ENCODE measurements at places on chromosomes 6 and 20.

- DNase-seq = no peak
Observed at GRCh38 chr6:12051861-12052368, 39.8 kb downstream of the HIVEP1 start.

DNA sequence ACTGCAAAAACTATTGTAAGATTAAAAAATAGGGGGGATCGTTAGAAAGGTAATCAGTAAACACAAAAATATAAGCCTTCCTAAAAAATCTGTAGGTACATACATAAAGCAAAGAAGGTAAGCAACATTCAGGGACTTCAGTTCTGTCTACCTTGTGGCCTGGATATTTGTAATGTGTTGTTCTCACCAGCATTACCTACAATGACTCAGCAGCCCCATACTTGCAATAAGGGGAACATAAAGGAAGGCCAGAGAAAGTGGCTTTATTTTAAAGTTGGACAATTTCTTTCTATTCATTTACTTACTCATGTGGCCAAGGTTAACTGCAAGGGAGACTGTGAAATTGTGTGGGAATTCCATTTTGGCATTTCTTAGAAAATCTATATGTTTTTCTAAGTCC lies 277.2 kb upstream of the PREP start:
- no peak for DNase-seq

DNA sequence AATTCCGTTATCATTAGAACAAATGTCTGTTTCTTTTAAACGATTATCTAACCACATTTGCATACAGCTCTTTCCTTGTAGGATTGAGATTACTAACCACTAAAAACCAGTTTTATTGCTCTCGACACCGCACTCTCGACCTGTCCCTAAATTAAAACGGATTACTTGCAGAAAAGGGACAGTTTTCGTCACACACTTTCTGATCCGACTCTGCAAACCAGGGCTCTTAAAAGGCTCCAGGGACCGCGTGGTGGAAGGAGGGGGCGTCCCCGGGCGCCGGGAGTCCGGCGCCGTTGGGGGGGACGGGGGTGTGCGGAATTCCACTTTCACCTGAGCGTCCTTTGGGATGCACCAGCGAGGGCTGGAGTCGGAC lies 731 bp downstream of the MAK start:
- DNase-seq = no peak

DNA sequence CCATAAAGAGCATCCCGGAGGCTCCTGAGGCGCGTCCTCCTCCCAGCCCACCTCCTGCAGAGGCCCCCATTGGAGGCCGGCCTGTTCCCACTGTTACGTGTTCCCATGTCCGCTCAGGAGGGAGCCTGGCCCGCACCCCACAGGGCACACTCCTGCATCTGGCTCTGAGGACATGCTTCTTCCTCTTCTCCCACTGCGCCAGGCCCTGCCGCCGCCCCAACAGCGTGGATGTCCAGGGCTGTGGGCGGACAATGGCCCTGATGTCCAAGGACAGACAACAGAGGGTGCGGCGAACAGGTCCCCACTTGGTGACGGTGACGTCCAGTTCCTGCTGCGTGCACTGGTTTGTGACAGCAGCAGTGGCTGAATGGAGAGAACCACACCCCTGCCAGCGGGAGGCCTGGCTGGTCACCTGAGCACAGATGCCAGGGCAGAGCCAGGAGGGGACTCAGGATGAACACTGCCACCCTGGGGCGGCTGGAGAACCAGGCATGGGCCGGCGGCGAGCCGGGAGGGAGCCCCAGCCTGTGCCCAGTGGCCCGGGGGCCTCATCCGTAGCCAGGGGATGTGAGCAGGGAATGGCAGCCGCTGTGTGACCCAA lies 26.6 kb downstream of the FRMD1 start:
- no peak for DNase-seq

DNA sequence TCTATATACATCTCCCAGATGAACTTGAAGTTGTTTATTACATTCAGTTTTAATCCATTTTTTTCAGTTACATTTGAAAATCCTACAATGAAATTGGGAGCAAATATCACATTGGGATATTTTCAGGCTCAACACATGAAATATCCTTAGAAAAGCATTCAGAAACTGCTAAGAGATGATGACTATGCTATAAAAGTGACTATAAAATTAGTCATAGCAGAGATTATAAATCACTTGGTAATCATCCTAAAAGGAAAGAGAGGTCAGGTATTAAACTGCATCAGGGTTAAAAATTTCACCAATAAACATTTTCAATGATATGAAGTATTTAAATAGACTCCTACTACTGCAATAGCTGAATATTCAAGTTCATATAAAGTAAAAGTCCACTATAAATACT lies 987.7 kb downstream of the GRIK2 start:
- DNase-seq = no peak

DNA sequence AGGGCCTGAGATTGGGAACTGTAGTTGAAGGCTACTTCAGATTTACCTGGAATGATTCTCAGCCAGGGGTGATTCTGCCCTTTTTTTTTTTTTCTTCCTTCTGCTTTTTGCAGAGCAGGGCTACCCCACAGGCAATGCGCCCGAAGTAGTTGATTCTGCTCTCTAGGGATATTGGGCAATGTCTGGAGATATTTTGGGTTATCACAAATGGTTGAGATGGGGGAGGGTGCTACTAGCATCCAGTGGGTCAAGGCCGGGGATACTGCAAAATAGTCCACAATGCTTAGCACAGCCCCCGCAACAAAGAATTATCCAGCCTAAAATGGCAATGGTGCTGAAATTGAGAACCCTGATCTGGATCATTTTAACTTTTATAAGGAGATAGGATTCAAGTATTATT lies 71.2 kb upstream of the ZMYND8 start:
- no peak for DNase-seq

DNA sequence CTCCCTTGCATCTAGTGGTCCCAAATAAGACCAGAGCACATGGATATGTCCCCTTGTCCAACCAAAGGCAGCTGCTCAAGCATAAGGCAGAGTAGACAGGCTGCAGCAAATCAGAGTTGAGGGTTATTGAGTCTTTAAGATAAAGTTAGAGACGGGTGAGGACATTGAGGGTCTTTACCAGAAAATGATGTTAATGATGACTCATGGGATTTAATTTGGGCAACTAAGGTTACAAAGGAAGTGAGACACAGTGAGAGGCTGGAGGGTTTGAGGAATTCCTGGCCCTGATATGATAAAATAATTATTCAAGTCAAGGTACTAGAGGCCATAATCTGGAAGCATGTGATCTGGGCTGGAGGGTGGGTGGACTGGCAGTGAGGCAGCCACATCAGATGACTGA lies 133.6 kb downstream of the ALDH8A1 start:
- no peak for DNase-seq

DNA sequence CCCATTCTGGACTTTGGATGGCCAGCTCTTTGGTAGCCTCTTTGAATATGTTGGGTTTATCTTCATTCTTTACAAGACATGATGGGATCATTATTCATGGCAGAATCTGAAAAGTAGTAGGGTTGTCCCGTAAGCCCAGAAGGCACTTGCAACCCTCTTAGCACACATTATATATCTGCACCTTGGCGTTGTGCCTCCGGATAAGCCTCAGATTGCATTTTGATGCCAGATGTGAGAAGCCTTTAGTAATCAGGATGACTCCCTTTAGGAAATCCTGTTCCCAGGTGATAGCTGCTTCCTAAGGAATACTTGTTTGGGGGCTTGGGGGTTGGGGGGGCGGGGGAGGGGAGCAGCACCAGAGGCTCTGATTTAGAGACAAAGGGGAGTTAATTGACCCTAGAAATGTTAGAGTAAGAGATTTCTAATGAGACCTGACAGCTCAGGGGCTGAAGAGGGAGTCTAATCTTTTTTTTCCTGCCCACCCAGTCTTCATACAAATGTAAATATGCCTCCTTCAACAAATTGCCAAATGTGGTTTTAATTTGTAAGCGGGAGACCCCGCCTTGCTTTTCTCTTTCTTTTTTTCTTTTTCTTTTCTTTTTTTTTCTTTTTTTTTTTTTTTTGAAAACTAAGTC lies 55.1 kb downstream of the JAG1 start:
- no peak for DNase-seq

- DNase-seq = no peak
Observed at GRCh38 chr6:100432136-100432535, 32.6 kb downstream of the SIM1 start.

DNA sequence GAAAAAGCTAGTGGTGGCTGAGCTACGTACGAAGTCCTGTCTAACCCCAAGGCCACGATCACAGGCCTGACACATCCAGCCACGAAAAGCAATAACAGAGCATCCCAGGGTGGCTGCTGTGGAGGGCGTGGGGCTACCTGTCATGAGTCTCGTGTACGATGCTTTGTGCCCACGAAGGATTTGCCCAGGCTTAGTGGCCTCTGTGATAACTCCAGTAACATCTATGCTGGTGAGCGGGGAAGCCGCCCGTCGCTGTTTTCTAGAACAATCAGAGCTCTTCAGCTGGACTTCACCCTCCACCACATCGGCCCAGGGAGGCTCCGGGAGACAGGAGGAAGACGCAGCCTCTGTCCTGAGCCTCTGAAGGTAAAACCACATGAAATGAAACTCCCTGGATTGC lies 250.5 kb downstream of the TAF4 start:
- no peak for DNase-seq

DNA sequence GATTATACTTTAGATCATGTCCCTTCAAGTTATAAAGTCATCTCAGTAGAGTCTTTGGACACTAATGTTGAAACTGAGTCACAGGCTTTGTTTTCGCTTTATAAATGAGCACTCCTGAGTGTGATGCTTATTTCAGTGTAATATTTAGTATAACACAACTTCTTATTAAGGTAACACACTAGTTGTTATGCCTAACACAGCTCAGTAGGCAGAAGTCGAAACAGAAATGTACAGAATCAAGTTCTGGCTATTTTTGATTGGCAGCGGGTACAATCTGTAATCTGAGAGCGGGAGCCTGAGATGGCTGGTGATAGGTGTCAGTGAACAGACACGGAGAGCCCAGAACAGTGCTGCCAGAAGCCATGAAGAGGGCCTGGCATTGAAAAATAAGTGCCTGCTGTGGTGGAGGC lies 11.4 kb downstream of the HECA start:
- no peak for DNase-seq

GRCh38 chr6:1136415-1136774 lies 175.5 kb upstream of the FOXQ1 start:
- no peak for DNase-seq

- peak; percentile 65 for DNase-seq
Observed at GRCh38 chr6:127266178-127266891, at the start of gene RNF146. TSS of gene RNF146 (plus strand) at chr6:127266864. CDS start at chr6:127280339, 13,475 bp downstream.

DNA sequence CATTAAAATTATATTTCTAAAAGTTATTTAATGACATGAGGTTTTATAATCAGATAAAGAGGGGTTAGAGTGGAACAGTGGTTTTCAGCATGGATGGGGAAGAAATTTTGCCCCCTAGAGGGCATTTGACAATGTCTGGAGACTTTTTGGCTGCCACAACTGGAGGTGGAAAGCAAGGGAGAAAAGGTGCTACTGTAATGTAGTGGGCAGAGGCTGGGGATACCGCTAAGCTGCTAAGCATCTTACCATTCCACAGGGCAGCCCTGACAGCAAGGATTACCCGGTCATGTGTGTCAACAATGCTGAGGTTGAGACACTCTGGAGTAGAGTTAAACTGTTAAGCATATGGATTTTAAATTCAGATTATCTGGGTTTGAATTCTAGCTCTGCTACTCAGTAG lies 52.9 kb upstream of the FABP7 start:
- no peak for DNase-seq

- DNase-seq = no peak
Observed at GRCh38 chr6:112626468-112627082, 279.4 kb downstream of the RFPL4B start.

DNA sequence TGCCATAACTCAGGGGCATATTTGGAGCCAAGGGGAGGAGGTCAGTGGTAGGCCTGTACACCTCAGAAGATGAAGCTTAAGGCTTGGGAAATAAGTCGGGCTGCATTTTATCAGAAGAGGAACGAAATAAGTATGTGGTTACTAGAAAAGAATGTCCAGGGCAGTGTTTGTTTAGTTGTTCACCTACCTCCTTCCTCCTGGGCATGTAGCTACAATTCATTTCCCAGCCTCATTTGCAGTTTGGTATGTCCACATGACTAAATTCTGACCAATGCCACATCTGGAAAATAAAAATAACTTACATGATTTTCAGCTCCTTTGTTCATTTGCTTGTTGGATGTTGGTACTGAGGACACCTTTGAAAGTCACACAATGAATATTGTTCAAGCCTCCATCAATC lies 294.5 kb upstream of the RGS17 start:
- DNase-seq = no peak

DNA sequence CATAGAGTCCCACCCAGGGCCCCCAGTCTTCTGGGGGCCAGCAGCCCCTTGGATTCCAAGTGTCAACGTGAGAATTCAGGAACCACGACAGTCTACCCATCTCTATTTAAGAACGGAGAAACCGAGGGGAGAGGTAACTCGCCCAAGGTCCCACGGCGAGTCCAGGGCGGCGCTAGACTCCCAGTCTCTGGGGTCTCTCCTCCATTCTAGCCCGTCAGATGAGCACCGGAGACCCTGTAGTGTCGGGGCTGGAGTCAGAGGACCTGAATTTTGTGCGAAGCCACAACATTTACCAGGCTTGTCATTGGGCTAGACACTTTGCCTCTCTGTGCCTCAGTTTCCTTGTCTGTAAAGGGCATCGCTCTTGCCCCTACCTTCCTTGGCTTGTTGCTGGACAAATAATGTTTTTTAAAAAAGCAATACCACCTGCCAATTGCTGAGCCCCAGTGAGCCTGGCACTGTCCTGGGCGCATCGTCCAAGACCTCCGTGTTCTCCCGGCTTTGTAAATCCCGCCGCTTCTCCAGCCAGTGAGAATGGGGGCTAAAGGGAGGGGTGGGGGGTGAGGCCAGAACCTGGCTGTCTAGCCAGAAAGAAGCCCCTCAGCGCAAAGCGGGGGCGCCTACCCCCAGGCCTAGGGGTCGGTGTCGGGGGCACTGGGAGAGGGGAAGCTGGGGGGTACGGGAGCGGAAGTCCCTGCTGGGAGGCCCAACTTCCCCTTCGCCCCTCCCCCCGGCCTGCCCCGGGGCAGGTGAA lies 91.7 kb downstream of the NCR2 start:
- DNase-seq = no peak

- DNase-seq = no peak
Observed at GRCh38 chr20:57895161-57895855, 185.5 kb upstream of the PMEPA1 start.

GRCh38 chr6:7438011-7438410 lies 48.4 kb downstream of the RIOK1 start:
- DNase-seq = no peak
